ENCODE measurements at places on chromosomes 5 and 9.

GRCh38 chr9:124372038-124372437, 43.2 kb downstream of the PSMB7 start:
- no peak for DNase-seq

DNA sequence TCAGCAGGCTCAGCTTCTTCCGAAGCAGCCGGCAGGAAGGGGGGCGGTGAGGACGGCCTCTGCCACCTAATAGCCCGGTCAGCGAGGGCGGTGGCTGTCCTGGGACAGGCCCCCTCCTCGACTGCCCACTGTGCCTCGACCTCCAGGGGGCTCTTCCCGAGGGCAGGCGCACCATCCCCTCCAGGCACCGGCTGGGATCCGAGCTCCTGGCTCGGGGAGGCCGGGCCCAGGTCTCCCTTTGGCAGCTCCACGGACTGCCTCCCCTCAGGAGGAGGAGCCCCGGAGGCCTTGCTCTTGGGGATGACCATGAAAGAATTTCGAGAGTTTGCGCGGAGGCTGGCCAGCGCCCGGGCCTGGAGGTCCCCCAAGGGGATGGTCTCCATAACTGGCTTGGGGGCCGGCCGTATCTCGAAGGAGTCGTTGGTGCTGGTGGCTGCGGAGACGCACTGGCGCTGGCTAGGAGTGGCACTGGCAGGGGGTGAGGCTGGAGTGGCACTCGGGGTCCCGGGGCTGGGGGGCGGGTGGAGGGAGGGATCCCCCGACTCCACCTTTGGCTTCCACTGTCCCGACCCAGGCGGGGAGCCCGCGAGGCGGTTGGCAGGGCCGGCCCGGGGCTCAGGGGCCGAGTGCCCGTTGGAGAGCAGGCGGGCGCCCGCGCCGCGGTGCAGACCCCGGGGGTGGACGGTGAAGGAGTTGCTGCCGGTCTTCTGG, 975 bp downstream of the TPRN start:
- peak; percentile 22 for DNase-seq

DNA sequence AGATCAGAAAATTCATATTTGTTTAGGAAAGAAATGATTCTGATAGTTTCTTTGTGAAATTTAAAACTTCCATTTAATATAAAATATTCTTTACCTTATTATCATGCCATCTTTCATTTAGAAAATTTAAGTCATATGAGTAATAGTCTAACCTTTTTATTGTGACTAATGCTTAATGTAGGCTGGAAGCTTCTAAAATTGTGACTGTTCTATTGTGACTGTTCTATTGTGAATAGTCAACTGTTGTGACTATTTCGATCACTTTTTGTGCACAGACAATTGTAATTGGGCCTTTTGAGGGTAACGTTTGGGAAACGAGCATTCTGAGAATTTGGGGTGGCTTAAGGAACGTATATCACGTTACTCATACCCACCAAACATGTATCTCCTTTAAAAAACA, 100.0 kb downstream of the PARP8 start:
- no peak for DNase-seq

GRCh38 chr5:109938453-109938852, 248.7 kb downstream of the MAN2A1 start:
- no peak for DNase-seq

- DNase-seq, result no peak
These were observed 1.1 kb upstream of the IL13 start for GRCh38 chr5:132656774-132657355.

DNA sequence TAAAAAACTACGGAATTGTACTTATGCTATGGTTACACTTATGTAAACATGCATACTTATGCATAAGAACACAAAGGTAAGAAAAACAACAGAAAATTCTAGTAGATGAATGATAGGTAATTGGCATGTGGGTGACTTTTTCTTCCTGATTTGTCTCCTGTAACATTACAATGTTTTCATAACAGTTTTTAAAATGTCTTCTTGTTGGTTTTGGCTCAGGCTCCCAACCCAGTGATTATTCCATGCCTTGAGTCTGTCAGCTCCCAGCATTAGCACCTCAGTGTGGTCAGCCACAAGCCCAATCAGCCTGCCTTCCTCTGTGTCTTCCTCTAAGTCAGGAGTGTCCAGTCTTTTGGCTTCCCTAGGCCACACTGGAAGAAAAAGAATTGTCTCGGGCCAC, 7.9 kb upstream of the FOXE1 start:
- no peak for DNase-seq

GRCh38 chr5:68375540-68375939, 160.0 kb downstream of the PIK3R1 start:
- DNase-seq, result no peak

GRCh38 chr9:91986248-91986647, 36.2 kb upstream of the ROR2 start:
- DNase-seq, result no peak

- DNase-seq, result no peak
These were observed 47.8 kb downstream of the PDE4D start for GRCh38 chr5:59845730-59846129.

DNA sequence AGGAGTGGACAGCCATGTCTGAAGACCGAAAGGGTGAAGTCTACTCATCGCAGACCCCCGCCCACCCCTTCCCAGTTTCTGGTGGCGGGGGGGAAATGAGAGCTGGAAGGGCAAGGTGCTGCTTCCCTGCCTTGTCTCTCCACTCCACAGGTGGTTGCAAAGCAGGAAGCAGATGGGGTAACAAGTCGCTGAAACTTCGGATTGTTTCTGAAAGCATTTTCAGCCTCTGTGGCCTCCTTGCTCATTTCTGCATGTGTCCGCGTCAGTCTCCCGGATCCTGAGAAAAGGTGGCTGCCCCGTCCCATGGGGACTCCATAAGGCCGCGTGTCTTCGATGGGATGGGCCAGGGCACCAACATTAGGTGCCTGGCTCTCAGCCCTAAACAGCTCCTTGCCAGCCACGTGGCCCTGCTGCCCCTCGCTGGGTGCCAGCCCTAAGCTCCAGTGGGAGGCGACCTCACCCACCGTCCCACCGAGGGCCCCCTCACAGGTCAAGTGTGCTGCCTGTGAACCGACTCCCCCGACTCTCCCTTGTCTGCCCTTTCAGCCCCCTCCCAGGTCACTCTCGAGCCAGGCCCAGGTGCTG, 971 bp downstream of the PHYKPL start:
- DNase-seq, result no peak

DNA sequence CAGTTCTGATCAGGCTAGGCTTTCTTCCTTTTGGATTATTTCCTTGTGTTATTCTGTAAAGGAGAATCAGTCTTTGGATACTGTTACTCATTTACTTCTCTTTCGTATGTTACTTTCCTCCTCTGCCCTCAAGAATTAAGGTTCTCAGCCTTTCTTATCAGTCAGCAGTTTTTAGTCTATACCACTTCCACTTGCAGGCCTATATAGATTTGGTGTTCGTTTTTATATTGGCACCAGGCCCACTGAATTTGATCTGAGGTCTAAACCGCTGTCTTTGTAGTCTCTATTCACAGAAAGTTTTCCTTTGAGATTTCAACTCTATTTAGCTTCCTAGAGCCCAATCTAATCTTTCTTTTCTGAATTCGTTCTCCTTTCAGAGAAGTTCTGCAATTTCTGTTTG, 62.8 kb downstream of the ERBIN start:
- no peak for DNase-seq

- DNase-seq, result peak; percentile 36
These were observed 176.4 kb downstream of the FGF18 start for GRCh38 chr5:171595801-171596231.

DNA sequence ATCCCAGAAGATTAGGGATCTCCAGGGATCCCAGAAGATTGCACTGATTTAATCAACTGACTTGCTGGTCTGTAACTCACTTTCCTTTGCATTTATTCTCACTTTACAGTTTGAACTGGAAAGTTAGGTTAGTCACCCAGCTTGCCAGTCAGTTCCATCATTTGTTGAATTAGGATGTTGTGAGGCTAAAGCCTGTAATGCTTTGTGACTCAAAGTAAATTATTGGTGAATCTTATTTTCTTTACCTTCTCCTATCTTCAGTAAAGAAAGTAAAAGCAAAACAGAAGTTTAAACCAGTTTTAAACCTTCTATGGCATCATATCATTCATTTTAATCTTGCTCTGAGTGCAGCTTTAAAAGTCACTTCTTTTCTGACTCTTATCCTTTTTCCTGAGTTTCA, 85.8 kb downstream of the SLC44A1 start:
- no peak for DNase-seq

DNA sequence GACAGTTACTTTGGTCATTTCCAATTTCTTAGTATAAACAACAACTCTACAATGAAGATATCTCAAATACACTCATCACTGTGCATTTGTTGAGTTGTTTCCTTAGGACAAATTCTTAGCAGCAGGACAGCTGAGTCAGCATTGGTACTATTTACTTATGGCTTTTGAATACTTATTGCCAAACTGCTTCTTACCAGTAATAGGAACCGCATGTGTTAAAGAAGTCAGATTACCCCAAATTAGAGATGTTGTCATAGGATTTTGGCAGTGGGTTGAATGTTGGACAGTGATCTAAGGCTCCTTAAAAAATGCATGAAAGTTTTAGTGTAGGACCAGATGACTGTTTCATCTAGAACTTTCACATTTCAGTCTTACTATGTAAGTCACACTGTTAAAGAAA, 280.1 kb upstream of the DMRT1 start:
- DNase-seq, result no peak

- no peak for DNase-seq
These were observed 58.7 kb downstream of the TMOD1 start for GRCh38 chr9:97560154-97560553.

DNA sequence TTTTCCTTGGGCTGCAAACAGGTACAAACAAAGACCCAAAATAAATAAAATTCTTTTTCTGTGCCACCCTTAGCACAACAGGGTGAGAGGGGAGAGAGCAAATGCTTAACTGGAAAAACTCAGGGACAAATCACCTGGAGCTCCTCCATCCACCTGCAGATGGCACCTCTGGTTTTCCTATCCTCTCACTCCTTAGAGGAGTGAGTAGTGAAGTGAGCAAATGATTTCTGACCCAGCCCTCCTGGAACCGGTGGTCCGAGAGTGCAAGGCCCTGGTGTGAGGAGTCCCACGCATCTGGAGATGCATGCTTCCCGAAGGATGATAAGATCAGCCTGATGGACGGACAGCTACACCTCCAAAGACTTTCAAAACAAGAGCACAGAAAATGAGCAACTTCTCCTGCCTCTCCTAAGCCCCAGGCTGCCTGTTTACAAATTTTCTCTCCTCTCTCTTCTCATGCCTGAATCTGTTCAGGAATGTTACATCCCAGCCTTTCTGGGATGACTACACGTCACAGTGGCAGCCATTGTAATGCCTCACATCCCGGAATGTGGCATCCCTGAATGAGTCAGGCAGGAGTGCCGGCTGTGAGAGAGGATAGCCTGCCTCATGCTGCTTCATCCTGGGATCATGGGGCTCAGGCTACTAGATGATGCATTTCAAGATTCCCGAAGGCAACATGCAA, 86.4 kb downstream of the ADRB2 start:
- DNase-seq, result peak; percentile 93

- no peak for DNase-seq
These were observed 82.5 kb downstream of the PRRT1B start for GRCh38 chr9:131627648-131628458.

DNA sequence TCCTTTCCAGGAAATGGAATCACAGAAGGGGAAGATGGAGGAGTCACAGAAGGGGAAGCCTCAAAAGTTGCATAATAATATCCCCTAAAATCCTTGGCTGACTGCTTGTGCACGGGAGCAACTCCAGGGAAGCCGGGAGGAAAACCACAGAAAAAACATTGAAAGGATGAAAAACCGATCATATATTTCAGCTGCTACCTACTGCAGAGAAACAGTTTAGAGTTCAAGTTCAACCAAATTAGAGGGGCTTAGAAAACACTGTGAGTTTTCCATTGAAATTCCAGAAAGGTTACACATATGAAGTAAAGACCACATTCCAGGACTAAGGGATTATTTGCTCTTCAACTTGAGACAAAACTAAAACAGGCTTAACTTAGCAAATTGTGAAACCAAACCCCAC, 37.6 kb upstream of the MTAP start:
- DNase-seq, result peak; percentile 8

DNA sequence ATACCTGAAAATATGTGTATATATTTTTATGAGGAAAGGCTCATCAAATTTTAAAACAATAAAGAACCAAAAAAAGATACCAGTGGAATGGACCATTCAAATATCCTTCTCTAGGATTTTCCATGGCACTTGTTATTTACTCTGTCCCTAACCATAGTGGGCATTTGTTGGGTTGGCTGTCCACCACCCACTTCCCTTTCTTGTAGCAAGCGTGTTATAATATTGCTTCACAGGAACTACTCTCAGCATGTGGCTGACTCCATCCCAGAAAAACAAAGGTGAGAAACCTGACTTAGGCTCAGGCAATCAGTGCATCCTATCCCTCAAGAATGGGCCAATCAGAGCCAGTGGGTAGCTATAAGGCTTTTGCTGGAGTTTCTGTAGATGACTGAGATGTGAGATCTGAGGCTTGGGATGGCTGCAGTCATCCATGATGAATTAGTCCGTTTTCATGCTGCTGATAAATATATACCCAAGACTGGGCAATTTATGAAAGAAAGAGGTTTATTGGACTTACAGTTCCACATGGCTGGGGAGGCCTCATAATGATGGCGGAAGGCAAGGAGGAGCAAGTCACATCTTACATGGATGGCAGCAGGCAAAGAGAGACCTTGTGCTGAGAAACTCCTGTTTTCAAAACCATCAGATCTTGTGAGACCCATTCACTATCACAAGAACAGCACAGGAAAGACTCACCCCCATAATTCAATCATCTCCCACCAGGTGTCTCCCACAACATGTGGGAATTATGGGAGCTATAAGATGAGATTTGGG, 17.2 kb downstream of the C5orf63 start:
- no peak for DNase-seq

GRCh38 chr5:36666274-36666673, 59.9 kb downstream of the SLC1A3 start:
- DNase-seq, result no peak

DNA sequence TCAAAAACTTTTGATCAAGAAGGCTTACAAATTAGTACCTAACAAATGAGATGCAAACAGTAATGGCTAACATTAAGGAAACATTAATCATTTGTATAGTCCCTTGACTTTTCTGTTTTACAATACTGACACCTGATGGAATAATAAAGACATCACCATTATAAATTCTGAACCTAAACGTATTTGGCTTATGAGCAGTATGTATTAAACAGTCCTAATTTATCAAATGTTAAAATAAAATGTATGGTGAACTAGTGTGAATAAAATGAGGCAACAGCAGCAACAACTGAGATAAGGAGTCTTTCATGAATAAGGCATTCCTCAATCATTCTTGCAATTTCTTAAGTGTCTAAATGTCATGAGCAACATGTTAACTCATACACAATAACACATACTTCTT, 6.0 kb downstream of the PUM3 start:
- peak; percentile 27 for DNase-seq

- DNase-seq, result no peak
These were observed 48.2 kb downstream of the TGFBI start for GRCh38 chr5:136076881-136077445.

DNA sequence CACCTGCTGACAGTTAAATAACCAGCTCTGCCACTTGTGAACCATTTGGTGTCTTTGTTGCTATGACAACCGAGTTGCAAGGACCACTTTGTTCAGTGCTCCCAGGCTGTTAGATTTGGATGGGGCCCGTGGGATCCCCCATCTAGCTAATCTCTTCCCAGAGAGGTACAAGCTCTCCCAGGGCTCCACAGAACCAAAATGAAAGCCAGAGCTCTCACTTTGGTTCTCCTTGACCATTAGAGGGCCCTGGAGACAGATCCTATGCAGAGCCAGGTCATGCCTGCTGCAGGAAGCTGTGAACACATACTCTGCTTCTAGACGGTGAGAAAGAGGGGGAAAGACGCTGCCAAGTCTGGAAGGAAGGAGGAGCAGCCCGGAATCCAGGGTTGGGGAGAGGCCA, 224.6 kb downstream of the GABBR2 start:
- peak; percentile 75 for DNase-seq

GRCh38 chr5:36836831-36837230, 39.7 kb upstream of the NIPBL start:
- DNase-seq, result no peak
